AG08395 (cell line): ENCODE measurements at places on chromosomes 6 and 20.

DNA sequence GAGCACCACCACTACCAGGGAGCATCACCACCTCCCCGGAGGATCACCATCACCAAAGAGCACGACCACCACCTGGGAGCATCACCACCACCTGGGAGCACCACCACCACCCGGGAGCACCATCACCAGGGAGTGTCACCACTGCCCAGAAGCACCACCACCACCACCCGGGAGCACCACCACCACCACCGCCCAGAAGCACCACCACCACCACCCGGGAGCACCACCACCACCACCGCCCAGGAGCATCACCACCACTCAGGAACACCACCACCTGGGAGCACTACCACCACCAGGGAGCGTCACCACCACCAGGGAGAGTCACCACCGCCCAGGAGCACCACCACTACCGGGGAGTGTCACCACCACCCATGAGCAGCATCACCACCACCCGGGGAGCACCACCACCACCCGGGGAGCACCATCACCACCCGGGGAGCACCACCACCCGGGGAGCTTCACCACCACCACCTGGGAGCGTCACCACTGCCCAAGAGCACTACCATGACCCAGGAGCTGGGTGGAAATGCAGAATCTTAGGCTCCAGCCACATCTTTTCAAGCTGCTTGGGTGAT, 237.3 kb downstream of the SOD2 start:
- no peak for DNase-seq

DNA sequence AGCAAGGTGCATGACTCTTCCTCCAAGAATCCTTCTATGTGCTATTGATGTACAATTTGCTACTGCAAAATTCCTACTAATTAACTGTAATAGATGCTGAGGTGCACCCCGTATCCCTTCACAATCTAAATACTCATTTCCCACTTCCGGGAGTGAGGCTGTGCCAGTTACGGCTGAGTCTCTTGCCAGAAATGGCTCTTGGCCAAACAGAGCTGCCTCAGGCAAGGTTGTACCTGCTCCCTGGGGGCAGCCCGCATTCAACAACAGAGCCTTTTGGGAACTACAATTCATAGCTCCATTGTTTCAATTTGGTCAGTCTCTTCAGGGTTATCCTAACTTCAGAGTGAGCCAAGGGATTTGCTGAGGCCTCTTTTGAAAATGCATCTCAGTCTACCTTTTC, 789.8 kb upstream of the MAP3K7 start:
- DNase-seq, result no peak

DNA sequence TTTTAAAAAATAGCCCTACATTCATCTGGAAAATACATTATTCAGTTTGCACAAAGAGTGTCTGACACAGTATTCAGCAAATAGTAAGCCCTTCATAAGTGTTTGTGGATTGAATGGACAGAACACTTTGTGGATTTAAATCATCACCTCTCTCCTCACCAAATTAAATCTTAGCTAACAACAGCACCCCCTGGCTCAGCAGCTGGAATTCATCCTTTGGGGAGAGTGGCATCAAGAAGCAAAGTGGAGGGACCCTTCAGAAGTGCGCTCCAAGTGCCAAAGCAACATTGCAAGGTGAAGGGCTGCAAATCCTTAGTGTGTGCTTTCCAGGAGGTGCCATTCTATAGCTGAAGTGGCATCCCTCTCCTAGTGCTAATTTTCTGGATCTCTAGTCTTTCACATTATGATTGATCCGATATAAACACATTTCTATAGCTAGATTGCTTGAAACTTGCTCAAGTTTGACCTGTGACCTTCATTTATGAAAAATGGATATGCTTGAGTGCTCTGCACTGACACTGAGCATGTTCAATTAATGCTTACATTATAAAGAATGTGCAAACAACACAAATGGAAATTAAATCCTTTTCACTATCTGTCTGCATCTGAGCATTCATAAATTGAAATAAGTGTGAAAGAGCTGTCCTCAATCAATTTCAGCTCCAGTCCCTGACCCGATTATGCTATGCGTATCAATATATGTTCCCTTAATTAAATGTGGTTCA, 891.7 kb downstream of the C6orf118 start:
- no peak for DNase-seq

- DNase-seq, result no peak
Observed at GRCh38 chr6:46526607-46527006, 35.4 kb upstream of the RCAN2 start.

GRCh38 chr6:116975600-116975999, 98.6 kb downstream of the RFX6 start:
- DNase-seq, result no peak

- no peak for DNase-seq
Observed at GRCh38 chr6:22526736-22527135, 42.6 kb upstream of the HDGFL1 start.

GRCh38 chr20:60812561-60812960, 439.5 kb upstream of the CDH4 start:
- no peak for DNase-seq

- DNase-seq, result no peak
Observed at GRCh38 chr20:21971436-21971835, 266.0 kb downstream of the PAX1 start.

- no peak for DNase-seq
Observed at GRCh38 chr6:124203812-124204167, 400.1 kb downstream of the NKAIN2 start.

DNA sequence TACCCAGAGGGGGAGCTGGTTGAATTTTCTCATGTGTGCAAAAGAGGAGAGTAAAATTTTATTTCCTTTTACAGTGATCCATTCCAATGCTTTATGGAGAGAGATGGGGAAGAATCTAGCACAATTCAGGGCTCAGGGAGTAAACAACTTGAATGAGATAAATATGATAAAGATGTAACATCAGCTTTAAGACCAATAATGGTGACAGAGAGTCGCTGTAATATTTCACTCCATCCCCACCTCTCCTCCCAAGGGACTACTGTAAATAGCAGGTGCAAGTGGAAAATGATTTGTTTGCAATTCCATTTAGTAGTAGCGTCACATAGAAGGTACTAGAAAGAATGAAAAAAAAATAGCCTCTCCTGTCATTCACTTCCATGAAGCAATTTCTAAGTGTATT, 4.8 kb downstream of the CRISP3 start:
- no peak for DNase-seq

GRCh38 chr6:24621626-24622289, 24.2 kb downstream of the KIAA0319 start:
- no peak for DNase-seq
